ENCODE measurements at places on chromosomes 2 and 18. TPM values are rescaled to one million over a fixed set of nuclear protein-coding genes. Genes with fewer than 3 reads are reported as not detected.

Gene USP34
- 91.7 TPM for total RNA-seq

Gene SPC25
- total RNA-seq: 35.8 TPM

Gene DUSP19
- total RNA-seq: 2.3 TPM

GRCh38 chr2:181680937-181681811 is 857 bp upstream of the NEUROD1 start:
- DNase-seq: peak; percentile 60

Gene GAD1
- 0.34 TPM for total RNA-seq

- DNase-seq: no peak
Observed at GRCh38 chr2:96664366-96664925, 21.9 kb downstream of the FER1L5 start.

GRCh38 chr18:46916551-46917107 is 678 bp downstream of the PIAS2 start:
- DNase-seq: peak; percentile 63

Gene CNDP2
- 243 TPM for total RNA-seq

- DNase-seq: no peak
Observed at GRCh38 chr2:77434880-77435279, 87.3 kb downstream of the LRRTM4 start.

- DNase-seq: no peak
Observed at GRCh38 chr2:65807942-65808341, 375.5 kb upstream of the SPRED2 start.

Gene DNAJC5G
- total RNA-seq: 1.4 TPM

Gene D2HGDH
- total RNA-seq: 8.1 TPM

Gene NPPC
- total RNA-seq: 4.7 TPM

GRCh38 chr2:201093573-201093972 is 21.8 kb downstream of the NDUFB3 start:
- no peak for DNase-seq

Gene ASB18
- not detected for total RNA-seq

Gene OTOS
- total RNA-seq: not detected

- DNase-seq: no peak
Observed at GRCh38 chr2:171566057-171566456, 43.8 kb downstream of the CYBRD1 start.

DNA sequence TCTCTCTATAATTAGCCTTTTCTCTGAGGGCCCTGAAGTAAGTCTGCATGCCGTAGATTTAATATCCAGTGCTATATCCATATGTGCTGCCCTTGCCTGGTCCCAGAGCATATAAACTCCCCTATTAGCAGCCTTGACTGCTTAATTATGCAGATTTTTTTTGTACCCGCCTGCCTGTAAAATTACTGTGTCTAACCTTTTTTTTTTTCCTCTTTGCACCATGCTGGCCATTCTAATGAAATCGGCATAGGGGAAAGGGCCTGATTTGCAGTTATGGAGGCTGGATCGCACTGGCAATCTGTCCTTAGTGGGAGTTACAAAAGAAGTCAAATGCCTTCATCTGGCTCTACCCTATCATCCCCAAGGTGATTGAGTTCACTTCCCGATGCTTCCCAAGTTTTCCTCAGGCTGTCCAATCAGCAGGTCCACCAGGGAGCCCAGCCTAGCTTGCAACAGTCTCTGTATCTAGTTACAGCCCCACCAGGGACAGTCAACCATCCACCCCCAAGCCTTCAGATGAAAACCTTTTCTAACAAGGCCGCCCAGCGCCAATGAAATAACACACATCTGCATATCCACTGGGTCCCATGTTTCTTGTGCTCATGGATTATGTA is 239.0 kb downstream of the ZNF521 start:
- no peak for DNase-seq

GRCh38 chr18:23837591-23837990 is 148.3 kb downstream of the LAMA3 start:
- DNase-seq: no peak

Gene ATG9A
- 43.6 TPM for total RNA-seq

Gene PTRHD1
- total RNA-seq: 46.2 TPM

Gene FAM228A
- total RNA-seq: not detected

Gene CCT4
- 342 TPM for total RNA-seq

- no peak for DNase-seq
Observed at GRCh38 chr2:88117973-88118372, 9.9 kb downstream of the FABP1 start.

Gene TCF23
- not detected for total RNA-seq

Gene KCNK3
- 0.30 TPM for total RNA-seq

GRCh38 chr2:64325477-64325851 is 128.5 kb upstream of the LGALSL start:
- no peak for DNase-seq

Gene FAM124B
- total RNA-seq: 2.0 TPM

Gene PARD3B
- 4.9 TPM for total RNA-seq

DNA sequence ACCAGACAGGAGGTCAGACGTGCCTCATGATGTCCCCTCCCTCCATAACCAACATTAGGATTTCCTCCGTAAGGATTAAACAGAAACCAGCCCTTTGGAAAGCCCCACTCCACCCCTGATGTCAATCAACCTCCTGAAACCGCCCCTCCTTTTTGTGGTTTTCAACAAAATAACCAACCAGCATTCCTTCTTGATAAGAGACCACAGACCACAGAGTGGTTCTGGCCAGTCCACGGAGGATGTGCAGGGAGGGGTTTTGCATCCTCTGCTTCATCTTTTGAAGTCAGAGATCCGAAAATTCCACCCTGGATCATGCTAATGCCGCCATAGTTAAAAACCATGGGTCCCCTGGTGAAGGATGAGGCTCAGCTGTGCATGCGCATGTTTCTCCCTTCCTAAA is 180.0 kb upstream of the CCDC150 start:
- DNase-seq: no peak

- DNase-seq: no peak
Observed at GRCh38 chr2:1224901-1225300, 188.4 kb upstream of the TPO start.

DNA sequence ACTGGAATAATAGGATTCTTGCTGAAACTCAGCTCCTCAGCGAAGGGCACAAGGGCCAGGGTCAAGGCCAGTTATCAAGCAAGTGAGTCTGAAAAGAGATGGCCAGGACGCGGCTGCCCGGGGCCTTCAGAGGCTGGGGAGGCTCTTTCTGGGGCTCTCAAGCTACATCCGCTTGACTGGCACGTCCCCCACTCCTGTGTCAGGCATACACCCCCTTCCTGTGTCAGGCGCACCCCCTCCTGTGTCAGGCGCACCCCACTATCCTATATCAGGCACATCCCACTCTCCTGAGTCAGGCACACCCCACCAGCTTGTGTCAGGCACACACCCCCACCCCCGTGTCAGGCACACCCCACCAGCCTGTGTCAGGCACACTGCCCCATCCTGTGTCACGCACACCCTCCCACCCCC is 91.8 kb downstream of the TPO start:
- DNase-seq: no peak

Gene LTBP1
- total RNA-seq: 23.8 TPM

- peak; percentile 51 for DNase-seq
Observed at GRCh38 chr2:51424418-51424817, 392.5 kb upstream of the NRXN1 start.

Gene WDSUB1
- total RNA-seq: 8.0 TPM

Gene SCN9A
- total RNA-seq: 6.1 TPM

DNA sequence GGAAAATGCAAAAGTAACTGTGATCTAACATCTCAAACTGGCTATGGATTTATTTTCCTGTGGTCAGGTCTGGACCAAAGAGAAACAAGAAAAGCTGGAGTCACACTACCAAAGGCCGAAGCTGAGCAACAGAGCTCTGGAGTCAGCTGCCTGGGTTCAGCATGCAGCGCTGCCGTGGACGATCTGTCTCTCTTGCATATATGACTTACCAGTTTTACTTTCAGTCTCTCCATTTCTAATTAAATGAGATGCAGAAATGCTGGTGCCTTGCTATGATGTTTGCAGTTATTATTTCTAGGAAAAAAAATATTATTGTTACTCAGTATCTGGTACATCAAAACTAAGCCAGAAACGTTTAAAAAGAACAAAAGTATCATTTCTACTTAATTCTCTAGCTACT is 813.2 kb downstream of the RNF144A start:
- no peak for DNase-seq

- DNase-seq: no peak
Observed at GRCh38 chr2:196239622-196240587, 68.5 kb upstream of the STK17B start.

Gene TTN
- 9.7 TPM for total RNA-seq

GRCh38 chr18:6917072-6917471 is 187.6 kb downstream of the ARHGAP28 start:
- DNase-seq: no peak

Gene SLC30A3
- 16.1 TPM for total RNA-seq

DNA sequence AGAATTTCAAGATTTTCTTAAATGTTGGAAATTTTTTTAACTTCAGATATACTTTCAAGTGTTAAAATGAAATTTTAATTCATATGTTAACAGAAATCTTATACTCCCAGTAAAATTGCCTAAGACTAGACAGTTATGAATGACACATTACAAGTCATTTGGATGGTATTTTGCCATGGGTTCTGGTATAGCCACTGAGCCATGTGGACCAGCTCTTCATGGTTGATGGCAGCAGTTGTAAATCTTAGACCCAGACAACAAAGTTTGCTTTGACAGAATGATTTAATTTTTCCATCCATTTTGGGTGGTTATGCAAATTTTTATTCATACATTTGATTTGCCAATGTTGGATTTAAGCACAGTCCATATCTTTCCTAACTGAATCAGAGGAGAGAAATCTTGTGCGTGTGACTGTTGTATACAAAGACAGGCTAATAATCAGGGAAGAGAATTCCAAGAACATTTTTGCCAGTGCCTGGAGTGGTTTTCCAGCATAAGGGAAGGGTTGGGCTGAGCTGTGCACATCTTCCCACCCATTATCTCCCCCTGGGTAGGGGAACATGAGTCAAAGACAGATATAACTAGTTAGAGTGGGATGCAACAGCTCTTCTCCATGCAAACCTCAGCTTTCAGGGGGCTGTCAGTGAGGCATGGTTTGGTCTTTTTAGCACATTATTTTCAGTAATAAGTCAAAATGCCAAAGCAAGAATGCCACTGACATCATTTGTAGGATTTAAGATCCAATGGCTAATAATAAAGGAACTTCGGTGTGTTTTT is 28.1 kb upstream of the INPP4A start:
- no peak for DNase-seq
